ENCODE measurements at places on chromosomes 12 and 14.

GRCh38 chr14:96189281-96189711 lies 15.3 kb upstream of the BDKRB2 start:
- peak; percentile 62 for DNase-seq

- DNase-seq: peak; percentile 23
These were observed 1.7 kb downstream of the VSIG10 start for GRCh38 chr12:118102070-118102469.

DNA sequence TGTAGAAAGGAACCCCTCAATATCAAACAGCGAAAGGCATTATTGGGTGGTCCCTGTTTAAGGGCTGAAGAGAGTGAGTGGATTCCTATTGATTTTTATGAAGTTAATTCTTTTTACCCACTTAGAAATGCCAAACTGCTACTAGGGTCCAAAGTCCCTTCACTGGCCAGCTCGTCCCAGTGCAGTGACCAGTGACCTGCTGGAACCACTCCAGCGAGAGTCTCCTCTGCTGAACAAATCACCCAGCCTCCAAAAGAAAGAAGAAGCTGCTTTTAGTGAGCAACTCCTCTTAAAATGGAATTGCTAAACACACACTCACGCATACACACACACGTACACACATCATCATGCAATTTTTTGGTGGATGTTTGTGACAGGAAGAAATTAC lies 198.2 kb upstream of the PLEKHG7 start:
- DNase-seq: no peak

DNA sequence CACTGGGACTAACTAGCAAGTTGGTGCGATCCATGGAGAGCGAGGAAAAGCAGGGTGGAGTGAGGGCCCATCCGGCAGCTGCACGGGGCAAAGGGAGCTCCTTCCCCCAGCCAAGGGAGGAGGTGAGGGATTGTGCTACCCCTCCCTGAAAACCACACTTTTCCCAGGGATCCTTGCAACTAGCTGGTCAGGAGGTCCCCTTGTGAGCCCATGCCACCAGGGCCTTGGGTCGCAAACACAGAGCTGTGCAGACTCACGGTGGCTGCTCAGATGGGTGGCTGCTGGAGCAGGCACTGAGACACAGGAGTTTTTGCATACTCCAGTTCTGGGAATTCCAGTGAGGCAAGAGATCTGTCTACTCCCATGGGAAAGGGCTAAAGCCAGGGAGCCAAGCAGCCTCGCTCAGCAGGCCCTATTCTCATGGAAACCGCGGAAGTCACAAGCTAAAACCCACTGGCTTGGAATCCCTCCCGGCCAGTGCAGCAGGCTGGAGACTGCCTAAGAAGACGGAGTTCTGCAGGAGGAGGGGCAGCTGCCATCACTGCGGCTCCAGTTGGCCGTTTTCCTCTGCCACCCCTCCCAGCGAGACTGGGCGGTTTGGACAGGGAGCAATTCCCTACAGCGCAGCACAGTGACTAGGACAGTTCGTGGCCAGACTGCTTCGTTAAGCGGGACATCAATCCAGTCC lies 10.9 kb upstream of the ZNF705A start:
- DNase-seq: peak; percentile 96

- no peak for DNase-seq
These were observed 3.6 kb downstream of the SSTR1 start for GRCh38 chr14:38211255-38211735.

GRCh38 chr12:91744597-91744996 lies 401.0 kb downstream of the BTG1 start:
- peak; percentile 17 for DNase-seq

GRCh38 chr14:72744416-72745120 lies 149.3 kb downstream of the DPF3 start:
- DNase-seq: no peak

DNA sequence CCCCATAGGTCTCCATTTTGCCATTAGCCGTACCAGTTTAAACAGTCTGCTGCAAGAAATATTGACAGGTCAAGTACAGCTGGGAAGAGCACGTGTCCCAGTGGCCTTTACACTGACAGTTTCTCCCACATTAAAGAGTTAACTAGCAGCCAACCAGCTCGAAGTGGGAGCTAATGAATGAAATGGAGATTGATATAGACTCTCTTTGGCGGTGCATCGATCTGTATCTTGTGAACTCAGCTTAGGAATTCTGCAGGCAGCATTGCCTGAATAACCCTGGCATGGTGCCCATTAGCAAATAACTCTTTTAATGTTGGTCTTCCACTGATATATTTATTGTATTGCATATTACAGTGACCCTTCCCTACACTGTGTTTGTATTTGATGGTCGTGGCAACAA lies 319.4 kb downstream of the EGLN3 start:
- DNase-seq: no peak

DNA sequence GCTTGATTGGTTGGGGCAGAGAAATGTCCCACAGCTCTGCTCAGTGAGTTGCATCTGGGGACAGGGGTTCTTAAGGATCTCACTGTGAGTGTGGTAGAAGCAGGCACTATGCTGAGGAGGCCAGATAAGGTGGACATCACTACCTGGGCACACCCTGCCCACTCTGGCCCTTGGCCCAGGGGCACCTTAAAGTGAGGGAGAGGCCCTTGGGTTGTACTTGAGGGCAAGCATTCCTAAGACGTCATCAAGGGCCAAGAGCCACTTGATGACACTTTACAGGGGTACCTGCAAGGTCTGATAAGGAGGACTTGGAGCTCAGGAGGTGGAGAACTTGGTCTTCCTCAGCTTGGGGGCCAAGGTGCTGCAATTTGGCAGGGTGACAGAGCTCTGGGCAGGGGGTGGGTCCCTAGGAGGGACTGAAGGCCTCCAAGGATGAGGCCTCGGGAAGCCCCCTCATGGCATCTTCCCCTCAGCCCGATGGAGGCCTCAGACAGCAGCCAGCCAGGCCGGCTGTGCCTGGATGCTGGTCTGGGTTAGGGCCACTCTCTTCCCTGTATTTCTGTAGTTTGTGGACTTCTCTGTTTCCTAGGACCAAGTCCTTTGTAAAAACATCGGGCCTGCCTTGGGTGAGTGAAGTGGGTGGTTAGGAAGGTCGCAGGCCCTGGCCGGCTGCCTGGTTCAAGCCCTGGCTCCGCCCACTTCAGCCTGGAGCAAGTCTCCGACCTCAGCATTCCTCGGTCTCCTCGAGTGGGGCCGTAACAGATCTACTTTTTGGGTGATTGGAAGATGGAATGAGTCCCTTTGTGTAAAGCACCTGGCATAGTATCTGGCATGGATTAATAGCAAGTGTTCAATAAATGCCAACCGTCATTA lies 24.8 kb downstream of the GPR68 start:
- no peak for DNase-seq

DNA sequence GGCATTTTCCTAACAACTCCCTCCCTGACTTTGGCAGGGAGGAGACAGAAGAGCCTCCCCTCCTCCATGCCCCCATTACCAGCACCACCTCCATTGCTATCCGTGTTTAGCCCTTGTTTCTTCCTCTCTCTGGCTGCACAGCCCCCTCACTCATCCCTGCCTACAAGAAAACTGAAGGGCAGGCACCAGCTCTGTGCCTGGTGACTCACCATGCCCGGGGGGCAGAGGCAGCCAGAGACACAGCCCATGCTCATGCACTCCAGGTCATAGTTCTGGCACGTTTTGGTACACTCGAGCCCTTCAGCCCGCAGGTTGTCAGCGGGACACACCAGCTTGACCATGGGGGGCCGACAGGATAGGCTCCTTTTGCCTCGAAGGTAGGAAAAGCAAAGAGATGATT lies 80.4 kb downstream of the VWF start:
- DNase-seq: peak; percentile 22

DNA sequence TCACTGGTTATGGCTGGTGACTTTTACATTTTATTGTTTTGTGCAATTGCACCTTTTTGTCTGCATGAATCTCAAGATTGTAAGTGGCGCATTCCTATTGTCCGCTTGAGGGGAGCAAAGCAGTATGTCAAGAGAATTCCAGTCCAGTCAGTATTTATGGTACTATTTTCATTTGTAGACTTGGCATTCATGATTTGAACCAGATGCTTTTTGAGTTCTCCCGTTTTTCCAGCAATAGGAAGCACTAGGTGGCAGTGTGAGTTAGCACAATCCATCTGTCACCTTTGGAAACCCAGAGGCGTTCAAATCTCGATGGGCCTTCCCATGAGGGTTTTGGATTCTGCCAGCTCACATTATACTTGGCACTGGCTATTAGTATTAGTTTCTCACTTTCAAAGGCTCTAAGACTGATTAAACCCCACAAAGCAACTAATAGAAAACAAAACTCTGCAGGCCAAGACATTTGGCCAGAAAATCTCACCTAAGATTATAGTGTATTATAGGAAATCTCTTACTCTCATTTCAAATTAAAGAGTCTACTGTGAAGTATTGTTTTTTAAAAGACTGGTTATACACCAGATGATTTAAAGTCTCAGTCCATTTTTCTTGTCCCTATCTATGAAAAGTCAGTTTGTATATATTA lies 2.2 kb downstream of the DACT1 start:
- DNase-seq: peak; percentile 93

DNA sequence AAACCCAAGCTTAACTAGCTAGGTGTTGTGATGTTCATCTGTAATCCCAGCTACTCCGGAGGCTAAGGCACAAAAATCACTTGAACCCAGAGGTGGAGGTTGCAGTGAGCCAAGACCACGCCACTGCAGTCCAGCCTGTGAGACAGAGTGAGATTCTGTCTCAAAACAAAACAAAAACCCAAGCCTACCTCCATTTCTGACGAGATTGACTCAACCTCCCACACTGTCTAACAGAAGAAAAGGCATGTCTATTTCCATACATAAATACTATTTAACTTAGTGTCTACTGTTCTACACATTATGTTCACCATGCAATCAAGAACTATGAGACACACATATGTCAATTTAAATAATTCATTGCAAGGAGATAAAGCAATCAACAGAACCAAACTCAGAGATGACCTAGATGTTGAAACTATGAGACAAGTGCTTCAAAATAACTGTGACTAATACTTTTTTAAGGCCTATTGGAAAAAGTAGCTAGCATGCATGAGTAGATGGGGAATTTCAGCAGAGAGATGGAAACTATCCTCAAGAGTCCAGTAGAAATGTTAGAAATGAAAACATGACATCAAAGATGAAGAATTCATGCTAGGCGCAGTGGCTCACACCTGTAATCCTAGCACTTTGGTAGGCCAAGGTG lies 75.9 kb upstream of the DHRS4 start:
- DNase-seq: no peak

DNA sequence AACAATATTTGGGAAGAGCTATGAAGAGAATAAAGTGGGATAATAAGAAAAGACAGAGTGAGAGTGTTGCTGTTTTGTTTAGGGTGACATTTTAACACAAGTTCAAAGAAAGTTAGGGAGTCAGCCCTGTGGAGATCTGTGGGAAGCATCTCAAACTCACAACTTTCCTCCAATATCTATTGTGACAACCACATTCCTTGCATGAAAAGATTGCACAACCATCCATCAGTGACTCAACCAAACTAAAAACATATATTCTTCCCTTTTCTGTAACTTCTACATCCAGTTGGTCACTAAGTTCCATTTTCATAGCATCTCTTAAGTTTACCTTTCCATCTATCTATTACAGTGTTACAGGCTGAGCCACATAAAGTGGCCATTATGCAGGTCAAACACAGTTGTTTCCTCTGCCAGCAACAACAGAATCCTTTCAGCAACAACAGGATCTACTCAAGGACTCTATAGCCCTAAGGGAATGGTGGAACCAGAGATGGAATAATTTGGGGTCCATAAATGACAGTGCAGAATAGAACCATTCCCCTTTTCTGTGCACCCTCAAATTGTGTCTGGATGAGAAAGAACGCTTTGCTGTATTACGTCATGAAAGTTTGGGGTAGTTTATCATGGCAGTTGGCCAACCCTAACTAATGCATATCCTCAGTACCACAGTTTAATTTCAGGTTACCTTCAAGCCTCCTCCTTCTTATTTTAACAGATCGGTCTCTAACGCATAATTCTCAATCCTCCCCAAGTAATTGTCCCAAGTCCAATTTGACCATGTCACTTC lies 118.8 kb downstream of the ST8SIA1 start:
- peak; percentile 30 for DNase-seq

DNA sequence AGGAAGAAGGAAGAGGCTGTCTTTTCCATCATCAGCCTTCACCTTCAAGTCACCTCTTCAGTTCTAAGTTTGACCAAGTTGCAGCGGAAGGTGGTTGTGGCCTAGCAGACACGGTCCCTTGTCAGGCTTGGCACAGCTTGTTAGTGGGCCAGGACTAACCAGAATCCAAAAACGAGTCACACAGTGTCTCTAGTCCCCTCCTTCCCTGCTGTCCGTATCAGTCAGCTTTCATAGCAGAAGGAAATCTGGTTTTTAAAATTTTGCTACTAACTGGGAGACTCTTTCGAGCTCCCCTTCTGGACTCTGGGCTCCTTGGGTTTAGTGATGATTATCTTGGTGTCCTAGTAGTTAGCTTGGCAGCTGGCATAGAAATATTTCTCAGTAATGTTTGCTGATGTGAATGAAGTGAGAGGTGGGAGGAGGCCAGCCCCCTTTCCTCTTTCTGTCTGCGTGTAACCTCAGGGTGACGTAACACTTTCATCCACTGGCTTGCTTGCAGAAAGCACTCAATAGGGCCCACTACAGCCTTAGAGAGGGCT lies 3.8 kb downstream of the ETV6 start:
- DNase-seq: peak; percentile 19

- DNase-seq: peak; percentile 26
These were observed 462 bp downstream of the KNTC1 start for GRCh38 chr12:122527478-122527944.

DNA sequence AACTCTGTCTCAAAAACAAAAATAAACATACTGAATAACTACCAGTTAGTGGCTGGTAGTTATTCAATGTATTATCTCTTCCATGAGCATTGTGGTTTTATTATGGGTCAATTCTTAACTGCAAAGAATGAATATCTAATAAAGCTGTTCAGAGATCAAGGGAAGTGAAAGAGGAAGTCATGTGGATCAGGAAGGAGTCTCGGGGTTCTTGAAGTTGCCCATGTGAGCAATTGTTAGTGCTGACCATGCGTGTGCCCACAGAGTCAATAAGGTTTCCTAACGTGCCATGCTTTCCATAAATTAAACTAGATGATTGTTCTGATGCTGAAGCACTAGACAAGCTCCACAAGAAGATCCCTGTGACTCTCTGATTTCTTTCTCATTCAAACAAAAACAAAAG lies 136.5 kb upstream of the CPSF6 start:
- DNase-seq: no peak

GRCh38 chr14:87443787-87444186 lies 549.2 kb downstream of the GALC start:
- no peak for DNase-seq

DNA sequence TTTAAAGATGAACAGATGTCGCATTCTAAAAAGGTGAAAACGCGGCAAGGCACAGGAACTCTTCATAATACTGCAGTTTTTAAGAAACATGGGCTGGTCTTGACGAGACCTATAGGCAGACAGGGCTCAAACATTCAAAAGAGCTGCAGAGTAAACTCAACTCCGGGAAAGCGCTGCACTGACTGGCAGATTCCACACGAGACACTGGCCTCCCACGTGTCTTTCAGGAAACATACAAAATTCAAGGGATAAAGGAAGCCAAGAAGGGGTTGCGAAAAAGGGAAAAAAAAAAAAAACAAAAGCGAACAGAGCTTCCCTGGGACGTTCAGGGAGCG lies 614 bp upstream of the ARF6 start:
- peak; percentile 79 for DNase-seq
